Stimulated activated CD8-positive, alpha-beta memory T cell treated with anti-CD3 and anti-CD28 coated beads, Interleukin-7, amount 100 ng/mL, for 1 hour (primary cell): ENCODE measurements at places on chromosomes 11 and 22.
A peak's percentile ranks its signal among the peaks of the same experiment; 100 is the strongest.

GRCh38 chr22:25627271-25627852, 62.9 kb downstream of the GRK3 start:
- DNase-seq: no peak

- DNase-seq: no peak
These were observed 25.2 kb downstream of the FAM76B start for GRCh38 chr11:95764267-95764898.

GRCh38 chr11:110665689-110666465, 46.4 kb downstream of the ARHGAP20 start:
- no peak for DNase-seq

- no peak for DNase-seq
These were observed 787 bp downstream of the SMDT1 start for GRCh38 chr22:42080287-42080686.

DNA sequence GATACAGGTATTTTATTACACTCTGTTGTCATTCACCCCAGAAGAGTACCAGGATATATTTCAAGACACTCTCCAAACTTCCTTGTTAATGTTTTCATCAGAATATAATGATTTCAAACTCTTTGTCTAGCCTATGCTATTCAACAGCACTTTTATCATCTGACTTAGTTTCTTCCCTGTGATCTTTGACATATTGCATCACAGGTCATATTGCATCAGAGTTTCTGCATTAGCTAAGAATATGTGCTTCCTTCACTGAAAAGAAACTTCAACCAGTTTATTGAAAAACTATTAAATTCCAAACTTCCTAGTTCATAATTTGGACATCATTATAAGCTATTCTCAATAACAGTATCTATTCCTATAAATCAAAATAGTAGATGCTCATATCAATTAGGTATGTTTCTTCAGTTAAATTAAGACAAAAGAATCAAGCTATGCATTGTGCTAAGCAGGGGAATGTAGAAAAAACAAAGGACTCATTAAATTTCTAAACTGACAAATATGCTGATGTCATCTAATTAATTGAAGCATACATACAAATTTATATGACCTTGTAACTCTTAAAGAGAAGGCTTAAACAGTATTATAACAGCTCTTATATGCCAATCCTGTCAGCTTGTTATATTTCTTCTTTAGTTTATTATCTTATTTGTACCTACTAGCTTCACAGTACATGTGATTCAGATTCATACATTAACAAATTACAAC, 361.8 kb upstream of the LUZP2 start:
- no peak for DNase-seq

DNA sequence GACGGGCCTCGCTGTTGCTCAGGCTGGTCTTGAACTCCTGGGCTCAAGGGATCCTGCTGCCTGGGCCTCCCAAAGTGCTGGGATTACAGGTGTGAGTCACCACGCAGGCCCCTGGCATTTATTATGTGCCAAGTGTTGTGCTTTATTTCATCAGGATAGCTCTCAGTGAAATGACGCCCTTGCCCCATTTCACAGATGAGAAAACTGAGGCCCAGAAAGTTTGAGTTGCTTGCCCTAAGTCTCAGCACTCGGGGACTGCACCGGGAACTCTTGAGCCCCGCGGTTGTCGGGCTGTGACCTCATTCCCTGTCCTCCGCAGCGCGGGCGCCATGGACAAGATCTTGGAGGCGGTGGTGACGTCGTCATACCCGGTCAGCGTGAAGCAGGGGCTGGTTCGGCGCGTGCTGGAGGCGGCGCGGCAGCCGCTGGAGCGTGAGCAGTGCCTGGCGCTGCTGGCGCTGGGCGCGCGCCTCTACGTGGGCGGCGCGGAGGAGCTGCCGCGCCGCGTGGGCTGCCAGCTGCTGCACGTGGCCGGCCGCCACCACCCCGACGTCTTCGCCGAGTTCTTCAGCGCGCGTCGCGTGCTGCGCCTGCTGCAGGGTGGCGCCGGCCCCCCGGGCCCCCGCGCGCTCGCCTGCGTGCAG, 7.3 kb downstream of the USP35 start:
- DNase-seq: no peak

DNA sequence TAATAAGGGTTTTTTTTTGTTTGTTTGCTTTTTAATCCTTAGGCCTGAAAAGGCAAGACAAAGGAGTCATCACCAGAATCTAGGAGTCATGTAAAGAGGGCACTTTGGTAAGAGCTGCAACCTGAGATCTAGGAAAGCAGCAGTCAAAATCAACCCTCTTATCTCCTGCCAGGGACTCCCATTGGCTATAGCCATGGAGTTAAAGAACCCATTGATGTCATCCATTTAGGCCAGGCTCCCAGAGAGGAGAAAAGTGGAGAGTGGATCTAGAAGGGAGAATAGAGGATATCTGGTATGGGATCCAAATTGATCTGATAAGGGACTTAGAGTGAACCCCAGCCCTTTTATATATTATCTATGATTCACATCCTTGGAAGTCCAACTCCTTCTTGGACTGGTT, 35.9 kb downstream of the ZNF215 start:
- DNase-seq: no peak

DNA sequence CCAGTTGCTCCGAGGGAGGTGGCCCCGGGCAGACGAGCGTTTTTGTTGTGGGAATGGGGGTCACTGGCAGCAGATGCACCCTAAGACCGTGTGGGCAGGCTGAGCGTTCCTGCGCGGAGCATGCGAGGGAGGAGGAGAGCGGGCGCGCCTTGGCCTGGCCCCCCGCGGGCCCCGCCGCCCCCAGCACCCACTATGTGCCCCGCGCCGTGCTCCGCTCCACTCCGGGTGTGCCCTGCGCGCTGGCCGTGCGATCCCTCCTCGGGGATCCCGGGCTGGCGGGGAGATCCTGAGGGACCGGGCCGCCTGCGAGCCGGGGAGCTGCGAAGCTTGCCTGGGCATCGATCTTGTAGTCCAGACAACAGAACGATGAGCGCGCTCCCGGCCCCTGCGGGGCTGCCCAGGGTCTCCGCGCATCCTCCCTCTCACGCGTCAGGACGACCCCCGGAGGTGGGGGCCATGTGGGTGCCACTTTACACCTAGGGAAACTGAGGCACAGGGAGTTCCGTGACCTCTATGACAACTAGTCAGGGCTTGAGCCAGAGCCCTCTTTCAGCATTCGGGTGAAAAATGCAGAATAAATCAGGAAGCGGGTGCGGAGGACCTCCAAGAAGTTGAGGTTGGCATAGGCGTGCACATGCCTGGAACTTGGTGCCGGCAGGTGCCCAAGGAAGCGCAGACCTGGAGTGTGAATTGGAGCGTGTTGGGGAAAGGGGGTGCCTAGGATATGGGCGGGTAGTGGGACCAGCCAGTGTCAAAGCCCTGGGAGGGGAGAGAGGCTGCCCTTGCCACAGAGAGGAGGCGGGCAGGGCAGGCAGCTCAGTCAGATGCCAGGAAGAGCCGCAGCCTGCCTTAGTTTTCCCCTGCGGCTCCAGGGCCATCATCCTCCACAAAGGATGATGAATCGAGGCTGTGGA, 1.3 kb upstream of the KMT5B start:
- no peak for DNase-seq

DNA sequence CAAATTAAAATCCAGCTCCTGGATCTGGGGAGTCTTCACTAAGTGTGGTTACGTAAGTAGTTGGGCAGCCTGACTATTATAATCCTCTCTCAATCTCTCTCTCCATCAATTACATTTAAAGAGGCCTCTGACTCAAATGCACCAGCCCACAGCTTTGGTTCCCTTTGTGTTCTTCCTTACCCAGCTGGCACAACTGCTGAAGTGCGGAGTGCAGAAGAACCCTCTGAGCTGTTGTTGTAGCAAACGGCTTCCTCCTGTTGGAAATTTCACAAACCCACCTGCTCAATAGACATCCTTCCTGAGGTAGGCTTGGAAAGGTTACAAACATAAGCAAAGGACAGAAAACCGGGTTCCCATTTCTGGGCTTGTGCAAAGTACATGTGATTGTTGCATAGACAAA, 17.0 kb upstream of the SORL1 start:
- DNase-seq: no peak

GRCh38 chr22:38754751-38755154, 1.0 kb downstream of the SUN2 start:
- DNase-seq: no peak

- DNase-seq: no peak
These were observed at the start of gene PNPLA2 for GRCh38 chr11:818396-819128. PNPLA2 (plus strand) TSS chr11:818914; CDS start chr11:819719, 805 bp downstream.

- DNase-seq: no peak
These were observed 375.7 kb downstream of the SHANK2 start for GRCh38 chr11:70876685-70877084.

GRCh38 chr11:94325681-94326080, 21.3 kb downstream of the IZUMO1R start:
- DNase-seq: peak; percentile 14

GRCh38 chr11:19633276-19633675, 79.4 kb upstream of the NAV2 start:
- DNase-seq: no peak
